ENCODE measurements at places on chromosomes 1 and 21.

- no peak for DNase-seq
Measured at GRCh38 chr1:178497903-178498478, 1.2 kb upstream of the CLEC20A start.

DNA sequence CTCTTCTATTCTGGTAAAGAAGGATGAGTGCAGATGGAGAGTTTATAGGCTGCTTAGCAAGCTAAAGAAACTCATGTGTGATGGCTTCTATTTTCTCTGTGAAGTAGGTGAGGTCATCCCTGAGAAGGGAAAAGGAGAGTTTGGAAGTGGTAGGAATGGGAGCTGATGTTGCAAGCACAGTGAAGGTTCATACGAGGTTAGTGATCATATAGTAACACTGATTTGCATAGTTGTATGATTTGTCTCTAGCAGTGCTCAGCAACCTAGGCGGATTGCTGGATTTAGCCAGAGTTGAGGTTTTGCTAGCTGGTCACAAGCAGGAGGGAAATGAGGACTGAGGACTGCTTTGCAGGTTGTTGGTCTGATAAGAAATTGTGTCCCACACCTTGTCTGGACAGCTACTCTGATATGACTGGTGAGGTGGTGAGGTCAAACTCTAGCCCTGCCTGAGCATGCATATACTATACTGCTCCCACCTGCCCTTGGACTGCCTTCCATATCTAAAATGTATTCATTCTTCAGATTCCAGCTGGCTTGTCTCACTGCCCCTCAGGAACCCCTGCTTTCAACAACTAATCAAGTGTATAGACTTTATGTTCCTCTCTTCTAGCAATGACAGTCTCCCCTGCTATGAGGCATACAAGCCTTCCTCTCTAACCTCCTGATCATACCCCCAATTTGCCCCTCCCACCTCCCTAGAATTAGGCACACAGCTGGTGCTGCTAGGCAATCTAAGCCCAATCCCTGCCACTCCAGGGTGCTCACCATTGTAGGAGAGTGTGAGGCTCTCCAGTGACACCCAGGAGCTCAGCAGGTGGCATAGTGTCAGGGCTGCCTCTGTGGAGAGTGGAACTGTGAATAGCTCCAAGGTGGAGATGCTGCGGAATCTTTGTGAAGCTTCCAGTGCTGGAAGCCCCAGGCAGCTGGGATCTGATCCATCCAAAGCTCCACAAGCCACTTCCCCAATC is 18.5 kb downstream of the LRRC41 start:
- no peak for DNase-seq

DNA sequence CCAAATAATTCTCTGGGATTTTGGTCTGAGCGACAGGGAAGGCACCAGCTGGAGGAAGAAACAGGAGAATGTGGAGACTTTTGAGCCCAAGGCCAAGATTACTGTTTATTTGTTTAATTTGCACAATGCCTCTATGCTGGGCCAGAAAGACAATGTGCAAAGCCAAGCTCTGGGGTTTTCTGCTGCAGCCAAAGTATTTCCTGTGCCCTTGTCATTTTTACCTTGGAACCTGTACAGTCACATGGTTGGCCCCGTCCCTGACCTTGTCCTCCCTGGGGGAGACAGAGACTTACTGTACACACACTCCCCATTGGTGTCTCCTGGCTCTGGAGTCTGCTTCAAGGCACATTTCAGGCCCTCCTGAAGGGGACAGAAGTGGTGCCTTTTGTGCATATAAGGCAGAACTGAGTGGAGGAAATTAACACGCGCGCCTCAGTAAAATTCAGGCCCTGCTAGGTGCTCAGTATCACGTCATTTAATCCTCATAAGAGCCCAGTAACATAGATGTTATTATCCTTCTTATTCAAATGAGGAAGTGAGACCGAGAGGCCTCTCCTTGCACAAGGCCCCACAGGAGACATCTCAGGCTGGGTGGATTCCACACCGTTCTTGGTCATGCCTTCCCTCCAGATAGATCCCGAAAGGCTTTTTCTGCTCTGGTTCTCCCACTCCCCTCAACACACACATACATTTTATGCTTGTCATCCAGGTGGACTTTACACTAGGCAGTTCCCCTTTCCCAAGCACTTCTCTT is 21.1 kb downstream of the C1orf115 start:
- no peak for DNase-seq

DNA sequence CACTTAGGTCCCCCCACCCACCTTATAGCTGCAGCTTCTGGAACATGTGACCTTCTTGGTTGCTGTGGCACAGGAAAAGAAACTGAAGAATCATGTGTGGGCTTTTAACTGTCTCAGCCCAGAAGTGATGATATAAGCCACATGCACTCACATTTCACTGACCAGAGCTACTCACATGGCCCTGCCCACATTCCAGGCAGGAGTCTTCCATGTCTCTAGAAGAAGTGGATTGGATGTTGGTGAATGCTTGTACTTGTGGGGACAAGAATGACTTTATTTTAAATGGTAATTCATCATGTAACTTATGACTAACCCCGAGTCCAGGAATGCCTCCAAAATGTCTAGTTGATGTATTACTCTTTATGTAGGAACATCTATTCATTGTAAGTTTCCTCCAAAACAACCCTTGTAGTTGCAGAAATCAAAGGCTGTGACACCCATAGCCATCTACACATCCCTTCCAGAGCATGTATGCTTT is 15.8 kb upstream of the CAMK1G start:
- no peak for DNase-seq

- no peak for DNase-seq
Measured at GRCh38 chr1:44406737-44407429, 1.8 kb downstream of the RNF220 start.

DNA sequence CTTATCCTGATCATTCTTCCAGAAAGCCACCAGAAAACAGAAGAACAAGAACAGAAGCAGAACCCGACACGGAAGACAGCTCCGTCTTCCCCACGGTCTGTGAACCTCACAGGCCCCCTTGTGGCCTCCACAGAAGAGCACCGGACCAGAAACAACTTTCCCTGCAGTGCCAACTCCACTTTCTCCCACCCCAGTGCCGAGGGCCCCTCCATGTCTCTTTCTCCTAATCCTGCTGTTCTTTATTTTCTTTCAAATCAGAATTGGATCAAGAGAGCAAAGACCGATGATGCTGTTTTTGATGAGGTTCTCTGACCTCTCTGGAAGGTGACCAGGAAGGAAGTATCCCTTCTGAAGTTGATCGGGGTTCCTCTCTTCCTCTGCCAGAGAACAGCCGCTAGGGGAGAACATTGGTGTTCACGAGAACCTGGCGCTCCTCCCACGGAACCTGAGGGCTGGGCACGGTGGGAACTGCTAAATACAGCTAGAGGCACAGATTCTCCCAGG is 58.9 kb upstream of the CTTNBP2NL start:
- peak; percentile 14 for DNase-seq

DNA sequence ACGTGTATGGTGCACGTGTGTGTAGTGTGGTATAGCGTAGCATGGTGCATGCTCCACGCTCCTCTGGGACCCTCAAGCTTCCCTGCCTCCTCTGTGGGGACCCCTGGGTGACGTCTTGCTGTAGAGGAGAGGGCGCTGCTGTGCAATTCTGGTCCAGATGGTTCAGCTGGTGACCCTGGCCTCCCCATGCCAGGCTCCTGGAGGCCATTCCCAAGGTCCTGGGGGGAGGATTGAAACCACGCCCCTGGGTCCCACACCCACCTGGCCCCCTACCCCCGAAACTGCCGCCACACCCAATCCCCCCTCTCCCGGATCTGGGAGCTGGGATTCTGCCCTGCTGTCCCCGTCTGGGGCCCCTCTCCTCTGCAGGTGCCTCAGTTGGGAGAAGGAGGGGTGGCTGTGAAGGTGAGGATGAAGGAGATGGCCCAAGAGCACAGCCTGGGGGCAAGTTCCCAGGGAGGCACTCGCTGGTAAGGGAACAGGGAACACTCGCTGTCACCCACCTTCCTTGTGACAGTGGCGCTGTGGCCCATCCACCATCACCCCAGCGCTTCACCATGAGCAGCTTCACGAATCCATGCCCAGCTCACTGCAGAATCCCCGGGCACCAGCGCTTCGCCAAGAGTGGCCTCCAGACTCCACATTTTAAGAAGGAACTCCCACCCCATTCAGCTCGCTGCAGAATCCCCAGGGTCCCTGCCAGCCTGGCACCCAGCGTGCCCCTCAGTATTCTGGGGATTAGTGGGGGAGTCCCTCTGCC is 38.0 kb downstream of the WDR4 start:
- DNase-seq, result no peak

DNA sequence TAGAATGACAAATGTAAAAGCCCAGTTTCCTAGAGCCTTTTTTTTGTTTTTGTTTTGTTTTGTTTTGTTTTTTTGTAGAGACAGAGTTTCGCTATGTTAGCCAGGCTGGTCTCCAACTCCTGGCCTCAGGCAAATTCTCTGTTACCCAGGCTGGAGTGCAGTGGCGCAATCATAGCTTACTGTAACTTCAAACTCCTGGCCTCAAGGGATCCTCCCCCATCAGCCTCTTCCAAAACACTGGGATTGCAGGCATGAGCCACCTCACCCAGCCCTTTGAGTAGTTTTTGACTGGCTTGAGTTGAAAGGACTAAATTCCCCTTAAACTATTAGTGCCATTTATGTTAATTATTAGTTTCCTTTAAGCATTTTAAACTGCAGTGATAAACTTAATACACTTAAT is 28.8 kb upstream of the ZBTB18 start:
- DNase-seq, result no peak

GRCh38 chr1:87560601-87561360 is 232.1 kb downstream of the LMO4 start:
- no peak for DNase-seq

DNA sequence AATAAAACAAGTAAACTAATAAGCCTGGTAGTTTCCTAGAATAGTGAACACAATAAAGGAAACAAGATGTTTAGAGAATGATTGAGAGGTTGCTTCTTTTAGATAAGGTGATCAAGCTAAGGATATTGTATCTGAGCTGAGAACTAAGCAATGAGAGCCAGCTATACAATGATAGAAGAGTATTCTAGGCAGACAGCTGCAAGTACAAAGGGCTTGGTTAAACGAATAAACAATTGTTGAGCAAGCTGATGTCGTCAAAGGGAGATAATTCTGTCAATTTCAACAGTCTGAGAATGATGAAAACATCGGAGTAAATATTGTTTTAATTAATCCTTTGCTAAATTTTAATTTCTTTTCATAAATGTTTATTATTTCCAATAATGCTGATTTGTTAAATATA is 5.5 kb upstream of the FH start:
- no peak for DNase-seq
